ENCODE measurements at places on chromosomes 1 and 21.

DNA sequence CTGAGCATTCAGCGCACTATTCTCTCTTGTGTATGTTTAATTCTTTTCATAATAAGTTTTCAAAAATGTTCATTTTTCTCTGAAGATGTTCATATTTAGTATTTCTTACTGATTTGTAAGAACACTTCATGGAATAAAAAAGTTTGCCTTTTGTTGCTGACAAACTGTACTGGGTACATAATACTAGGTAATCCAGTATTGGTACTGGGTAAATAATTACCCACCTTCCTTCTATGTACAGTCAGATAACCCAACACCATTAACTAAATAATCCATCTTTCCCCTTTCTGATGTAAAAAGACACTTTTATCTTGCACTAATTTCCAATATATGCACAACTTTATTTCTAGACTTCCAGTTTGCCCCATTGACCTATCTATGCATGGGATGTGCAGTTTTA is 23.9 kb downstream of the APP start:
- DNase-seq = no peak
- no peak overlapping the region for H3K4me3 ChIP-seq
- H3K27me3 ChIP-seq = no peaks in the 10 kb centered on the region
- H3K36me3 ChIP-seq = peaks cover 2% of the 10 kb centered on the region
- no peak overlapping the region for H3K27ac ChIP-seq

GRCh38 chr1:158818560-158818959 is 12.6 kb upstream of the MNDA start:
- no peaks in the 10 kb centered on the region for H3K27me3 ChIP-seq
- H3K4me3 ChIP-seq = no peak overlapping the region
- H3K36me3 ChIP-seq = no peaks in the 10 kb centered on the region
- no peaks in the 10 kb centered on the region for H3K4me1 ChIP-seq
- no peak overlapping the region for H3K27ac ChIP-seq
- no peak for DNase-seq

GRCh38 chr1:119291611-119292206 is 76.9 kb upstream of the HAO2 start:
- no peaks in the 10 kb centered on the region for H3K36me3 ChIP-seq
- no peak overlapping the region for H3K27ac ChIP-seq
- no peak for DNase-seq
- H3K4me3 ChIP-seq = no peak overlapping the region
- H3K27me3 ChIP-seq = no peaks in the 10 kb centered on the region
- no peaks in the 10 kb centered on the region for H3K4me1 ChIP-seq

GRCh38 chr21:37508341-37508740 is 141.8 kb downstream of the DYRK1A start:
- no peaks in the 10 kb centered on the region for H3K27me3 ChIP-seq
- peaks cover 18% of the 10 kb centered on the region for H3K36me3 ChIP-seq
- H3K27ac ChIP-seq = no peak overlapping the region
- no peak for DNase-seq

DNA sequence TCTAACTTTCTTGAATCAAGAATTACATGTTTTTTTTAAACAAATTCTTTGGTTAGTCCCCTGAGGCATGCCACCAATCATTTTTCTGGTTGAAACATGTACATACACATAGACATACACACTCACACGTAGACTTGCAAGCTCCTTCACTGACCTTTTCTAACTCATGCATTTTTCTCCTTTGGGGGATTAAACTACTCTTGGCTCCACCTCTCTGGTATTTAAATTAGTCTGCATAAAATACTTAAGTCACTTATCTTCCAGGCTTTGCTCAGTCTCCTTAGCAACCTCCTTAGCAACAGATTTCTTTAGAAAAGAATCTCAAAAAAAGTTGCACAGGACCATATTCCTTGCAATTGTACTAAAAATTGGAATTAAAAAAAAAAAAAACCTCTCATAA is 440.9 kb upstream of the LRRC7 start:
- H3K4me3 ChIP-seq = no peak overlapping the region
- H3K4me1 ChIP-seq = no peaks in the 10 kb centered on the region
- no peaks in the 10 kb centered on the region for H3K36me3 ChIP-seq
- DNase-seq = no peak
- H3K27ac ChIP-seq = no peak overlapping the region

- no peak for DNase-seq
- H3K27ac ChIP-seq = no peak overlapping the region
- H3K27me3 ChIP-seq = no peaks in the 10 kb centered on the region
These were observed 29.8 kb upstream of the SPAG17 start for GRCh38 chr1:118214866-118215265.

- no peaks in the 10 kb centered on the region for H3K36me3 ChIP-seq
- DNase-seq = no peak
- no peak overlapping the region for H3K27ac ChIP-seq
- no peaks in the 10 kb centered on the region for H3K27me3 ChIP-seq
- no peaks in the 10 kb centered on the region for H3K4me1 ChIP-seq
- no peak overlapping the region for H3K4me3 ChIP-seq
These were observed 56.7 kb downstream of the KCNN3 start for GRCh38 chr1:154813300-154813816.

- H3K4me3 ChIP-seq = no peak overlapping the region
These were observed 12.4 kb upstream of the ZNF691 start for GRCh38 chr1:42833981-42834380.

- H3K4me3 ChIP-seq = no peak overlapping the region
- H3K27ac ChIP-seq = no peak overlapping the region
- H3K27me3 ChIP-seq = no peaks in the 10 kb centered on the region
- no peak for DNase-seq
These were observed 9.6 kb downstream of the RHOU start for GRCh38 chr1:228744918-228745317.

GRCh38 chr1:52976183-52977035 is 49.3 kb downstream of the SCP2 start:
- no peak overlapping the region for H3K4me3 ChIP-seq
- no peak for DNase-seq
- H3K36me3 ChIP-seq = peaks cover 5% of the 10 kb centered on the region
- H3K27me3 ChIP-seq = no peaks in the 10 kb centered on the region
- no peak overlapping the region for H3K27ac ChIP-seq
- H3K4me1 ChIP-seq = no peaks in the 10 kb centered on the region

GRCh38 chr1:76687307-76688175 is 179.7 kb upstream of the ST6GALNAC5 start:
- no peaks in the 10 kb centered on the region for H3K36me3 ChIP-seq
- no peak overlapping the region for H3K27ac ChIP-seq
- DNase-seq = no peak
- no peaks in the 10 kb centered on the region for H3K27me3 ChIP-seq
- H3K4me1 ChIP-seq = no peaks in the 10 kb centered on the region
- H3K4me3 ChIP-seq = no peak overlapping the region

DNA sequence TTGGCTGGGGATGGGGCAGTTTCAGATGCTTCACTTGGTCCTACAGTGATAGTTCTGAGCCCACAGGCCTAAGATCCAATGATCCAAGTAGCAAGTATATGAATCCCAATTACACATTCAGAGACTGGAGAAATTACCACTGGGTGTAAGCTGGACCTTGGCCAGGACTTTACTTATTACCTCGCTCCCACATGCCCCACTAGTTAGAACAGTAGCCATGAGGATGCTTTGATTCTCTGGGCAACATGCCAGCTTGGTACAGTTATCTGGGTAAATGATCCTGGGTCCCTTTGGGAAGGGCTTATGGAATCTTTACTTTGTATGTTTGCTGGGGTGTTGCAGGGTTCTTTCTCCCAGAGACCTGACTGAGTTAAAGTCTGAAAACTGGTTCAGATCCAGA is 5.0 kb upstream of the FCAMR start:
- H3K27ac ChIP-seq = no peak overlapping the region
- no peak for DNase-seq
- H3K27me3 ChIP-seq = peaks cover 18% of the 10 kb centered on the region
- H3K36me3 ChIP-seq = no peaks in the 10 kb centered on the region
- no peak overlapping the region for H3K4me3 ChIP-seq

DNA sequence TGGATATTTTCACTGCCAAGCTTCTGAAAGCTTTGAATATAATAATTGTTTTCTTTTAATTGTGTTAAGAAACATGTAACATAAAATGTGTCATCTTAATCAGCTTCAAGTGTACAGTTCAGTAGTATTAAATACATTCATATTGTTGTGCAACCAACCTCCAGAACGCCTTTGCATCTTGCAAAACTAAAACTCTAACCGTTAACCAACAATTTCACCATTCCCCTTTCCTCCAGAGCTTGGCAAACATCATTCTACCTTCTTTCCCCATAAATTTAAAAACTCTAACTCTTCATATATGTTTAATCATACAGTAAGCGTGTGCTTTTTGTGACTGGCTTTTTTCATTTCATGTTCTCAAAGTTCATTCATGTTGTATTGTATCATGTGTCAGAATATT is 2.1 kb downstream of the MNDA start:
- H3K4me3 ChIP-seq = no peak overlapping the region
- no peaks in the 10 kb centered on the region for H3K36me3 ChIP-seq
- no peak for DNase-seq
- no peak overlapping the region for H3K27ac ChIP-seq
- H3K4me1 ChIP-seq = no peaks in the 10 kb centered on the region

DNA sequence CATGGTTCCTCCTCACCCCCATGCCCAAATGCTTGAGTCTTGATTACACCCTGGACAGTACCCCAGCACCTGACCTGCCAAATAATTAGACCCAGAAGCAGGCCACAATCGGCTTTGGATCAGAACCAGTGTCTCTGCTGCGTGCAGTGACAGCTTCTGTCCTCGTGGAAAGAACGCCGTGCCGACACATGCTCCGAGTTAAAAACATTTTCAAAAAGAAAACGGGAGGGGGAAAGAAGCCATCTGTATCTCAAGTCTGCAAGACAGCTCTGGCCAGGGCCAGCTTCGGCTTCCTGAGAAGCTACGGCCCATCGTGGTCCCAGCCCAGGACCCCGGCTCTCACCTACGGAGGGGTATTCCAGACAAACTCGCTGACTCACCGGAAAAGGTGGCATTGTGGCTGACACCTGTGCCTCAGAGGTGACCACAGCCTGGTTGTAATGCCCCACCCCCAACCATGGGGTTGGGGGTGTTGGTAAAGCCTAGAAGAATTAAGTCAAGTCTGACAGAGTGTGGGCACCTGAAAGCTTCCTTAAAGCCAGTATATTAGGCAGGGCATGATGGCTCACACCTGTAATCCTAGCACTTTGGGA is 25.8 kb downstream of the SSBP3 start:
- H3K27ac ChIP-seq = no peak overlapping the region
- no peak for DNase-seq
- no peak overlapping the region for H3K4me3 ChIP-seq
- H3K27me3 ChIP-seq = no peaks in the 10 kb centered on the region

DNA sequence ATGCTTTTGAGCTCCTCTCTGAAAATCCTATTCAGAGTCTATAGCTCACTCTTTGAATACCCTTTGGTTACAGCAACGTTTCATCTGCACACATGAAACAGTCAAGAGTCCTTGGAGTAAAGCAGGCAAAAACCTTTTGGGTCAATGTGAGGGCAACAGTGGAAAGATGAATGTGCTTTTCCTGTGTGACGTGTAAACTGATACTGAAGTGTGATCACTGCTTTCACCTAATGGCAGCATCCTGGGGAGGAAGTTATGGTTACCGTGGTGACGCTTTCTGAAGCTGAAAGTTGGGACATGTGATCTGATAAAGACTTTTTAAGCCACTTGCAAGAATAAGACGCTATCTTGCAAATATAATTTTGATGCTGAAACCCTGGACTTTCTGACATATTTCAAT is 160.0 kb downstream of the SEC16B start:
- no peaks in the 10 kb centered on the region for H3K27me3 ChIP-seq
- H3K36me3 ChIP-seq = no peaks in the 10 kb centered on the region
- H3K4me1 ChIP-seq = no peaks in the 10 kb centered on the region
- no peak overlapping the region for H3K27ac ChIP-seq
- no peak for DNase-seq

- DNase-seq = no peak
- H3K36me3 ChIP-seq = no peaks in the 10 kb centered on the region
- H3K4me3 ChIP-seq = no peak overlapping the region
- no peaks in the 10 kb centered on the region for H3K4me1 ChIP-seq
These were observed 54.2 kb downstream of the SLC37A1 start for GRCh38 chr21:42567861-42568260.

- no peak overlapping the region for H3K27ac ChIP-seq
- H3K4me3 ChIP-seq = no peak overlapping the region
- H3K36me3 ChIP-seq = peaks cover 7% of the 10 kb centered on the region
- H3K4me1 ChIP-seq = no peaks in the 10 kb centered on the region
- no peaks in the 10 kb centered on the region for H3K27me3 ChIP-seq
These were observed 73.9 kb downstream of the RAB3GAP2 start for GRCh38 chr1:220198186-220199005.

GRCh38 chr1:56472860-56473259 is 106.5 kb downstream of the PLPP3 start:
- H3K4me1 ChIP-seq = no peaks in the 10 kb centered on the region
- H3K27me3 ChIP-seq = peaks cover 4% of the 10 kb centered on the region
- H3K4me3 ChIP-seq = no peak overlapping the region
- no peak for DNase-seq
- H3K36me3 ChIP-seq = no peaks in the 10 kb centered on the region

Measured in Panc1 (cell line).